ENCODE measurements at places on chromosomes 3 and 15.

- DNase-seq, result no peak
Observed at GRCh38 chr3:23685541-23686258, 120.1 kb upstream of the UBE2E1 start.

DNA sequence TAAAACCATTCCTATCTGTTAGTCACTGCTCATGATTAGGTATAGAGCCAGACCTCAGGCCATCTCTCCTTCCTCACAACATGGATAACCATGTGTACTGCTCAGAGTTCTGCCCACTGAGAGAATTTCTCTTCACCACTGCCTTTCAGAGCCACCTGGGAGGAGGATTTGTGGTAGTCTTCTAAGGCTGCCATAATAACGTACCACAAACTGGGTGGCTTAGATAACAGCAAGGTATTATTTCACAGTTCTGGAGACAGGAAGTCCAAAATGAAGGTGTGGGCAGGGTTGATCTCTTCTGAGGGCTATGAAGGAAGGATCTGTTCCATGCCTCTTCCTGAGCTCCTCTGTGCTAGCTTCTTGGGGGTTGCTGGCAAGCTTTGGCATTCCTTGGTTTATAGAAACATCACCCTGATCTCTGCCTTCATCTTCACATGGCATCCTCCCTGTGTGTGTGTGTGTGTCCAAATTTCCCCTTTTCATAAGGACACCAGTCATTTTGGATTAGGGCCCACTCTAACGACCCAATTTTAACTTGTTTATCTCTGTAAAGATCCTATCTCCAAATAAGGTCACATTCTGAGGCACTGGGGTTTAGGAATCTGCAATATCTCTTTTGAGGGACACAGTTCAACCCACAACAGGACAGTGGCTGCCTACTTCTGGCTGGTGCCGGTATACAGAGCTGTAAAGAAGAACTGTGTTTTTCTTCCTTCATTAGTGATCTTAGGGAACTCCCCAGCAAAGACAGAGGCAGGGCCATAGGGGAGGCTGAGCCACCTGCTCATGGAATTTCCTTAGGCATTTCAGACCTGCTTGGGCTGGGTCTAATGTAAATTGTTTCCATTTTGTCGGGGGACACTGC lies 42.1 kb upstream of the NOX5 start:
- no peak for DNase-seq

- no peak for DNase-seq
Observed at GRCh38 chr3:141070727-141071357, 19.7 kb downstream of the SPSB4 start.

GRCh38 chr3:16122661-16123060 lies 51.8 kb upstream of the GALNT15 start:
- DNase-seq, result no peak

DNA sequence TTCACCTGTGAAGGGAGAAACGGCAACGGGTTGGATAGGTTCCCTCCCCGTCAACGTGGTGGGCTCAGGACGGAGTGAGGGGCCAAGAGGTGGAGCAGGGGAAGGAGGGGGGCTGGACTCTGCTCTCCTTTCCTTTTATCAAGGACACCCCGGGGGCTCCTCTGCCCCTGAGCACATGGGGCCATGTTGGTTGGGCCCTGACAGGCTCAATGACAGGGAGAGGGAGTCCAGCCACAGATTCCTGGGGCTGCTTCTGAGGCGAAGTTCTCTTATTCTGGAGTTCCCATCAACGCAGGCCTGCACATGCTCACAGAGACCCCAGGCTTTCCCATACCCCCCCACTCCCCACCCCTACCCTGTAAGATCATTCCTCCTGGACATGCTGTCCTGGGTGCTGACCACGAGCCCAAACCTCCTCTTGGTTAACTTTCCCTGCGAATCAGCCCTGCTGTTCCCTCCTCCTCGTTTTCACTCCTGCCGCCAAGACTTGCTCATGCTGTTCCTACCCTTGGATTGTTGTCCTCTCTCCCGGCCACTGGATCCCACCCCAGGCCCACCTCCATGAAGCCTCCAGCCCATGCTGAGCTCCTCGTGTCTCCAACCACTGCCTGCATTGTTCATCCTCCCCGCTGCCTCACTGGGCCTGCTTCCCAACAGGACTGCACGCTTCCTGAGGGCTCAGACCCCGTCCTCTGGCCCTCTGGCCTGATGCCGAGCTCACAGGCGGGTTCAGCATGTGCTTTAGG lies 61.2 kb downstream of the SENP2 start:
- DNase-seq, result no peak

All from KG1 (cell line).